Thoracic aorta (tissue), 2 donors: ENCODE measurements at places on chromosomes 13 and 19.

DNA sequence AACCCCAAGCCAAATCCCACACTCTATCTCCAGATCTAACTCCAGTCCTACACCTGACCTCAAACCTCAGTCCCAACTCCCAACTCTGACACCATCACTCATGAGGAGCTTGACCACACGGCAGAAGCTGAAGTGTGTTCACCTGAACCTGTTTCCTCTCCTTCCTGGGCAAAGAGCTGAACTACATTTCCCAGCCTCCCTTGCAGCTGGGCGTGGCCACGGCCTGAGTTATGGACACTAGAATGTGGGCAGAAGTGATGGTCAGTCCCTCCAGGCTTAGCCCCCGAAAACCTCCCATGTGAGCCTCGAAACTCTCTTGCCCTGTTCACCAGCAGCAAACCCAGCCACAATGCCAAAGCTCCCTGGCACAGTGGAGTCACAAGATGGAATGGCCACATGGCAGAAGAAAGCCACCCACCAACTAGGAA, 19.5 kb upstream of the MEIS3 start:
- no peak for DNase-seq

DNA sequence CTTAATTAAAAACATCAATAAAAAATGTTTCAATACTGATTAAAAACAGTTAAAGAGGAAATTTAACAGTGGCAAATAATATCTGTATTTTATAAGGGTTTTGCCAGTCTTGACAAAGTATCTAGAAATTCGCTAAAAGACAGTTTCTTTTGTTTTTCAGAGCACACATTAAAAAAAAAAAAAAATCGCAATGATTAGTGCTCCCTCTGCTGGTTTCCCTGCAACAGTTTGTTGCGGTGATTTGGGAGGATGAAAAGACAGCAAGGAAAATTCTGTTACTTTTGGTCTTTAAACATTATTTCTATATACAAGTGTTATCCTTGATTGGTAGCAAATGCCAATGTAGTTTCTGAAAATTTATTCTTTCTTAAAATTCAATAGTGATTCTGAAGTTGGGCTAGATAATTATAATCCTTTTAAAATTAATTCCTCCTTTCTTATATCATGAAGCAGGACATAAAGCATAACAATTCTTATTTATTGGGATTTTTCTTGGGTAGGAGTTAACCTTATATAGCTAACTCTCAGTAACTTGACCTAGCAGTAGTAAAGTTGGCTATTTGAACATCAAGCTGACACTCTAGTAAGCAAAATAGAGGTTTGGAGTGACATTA, 23.1 kb upstream of the SPRY2 start:
- DNase-seq = no peak

GRCh38 chr13:20544201-20544923, 18.7 kb upstream of the CRYL1 start:
- DNase-seq = no peak

GRCh38 chr19:46608581-46609345, 7.6 kb downstream of the CALM3 start:
- no peak for DNase-seq

GRCh38 chr13:70630247-70630646, 522.0 kb upstream of the KLHL1 start:
- DNase-seq = no peak

DNA sequence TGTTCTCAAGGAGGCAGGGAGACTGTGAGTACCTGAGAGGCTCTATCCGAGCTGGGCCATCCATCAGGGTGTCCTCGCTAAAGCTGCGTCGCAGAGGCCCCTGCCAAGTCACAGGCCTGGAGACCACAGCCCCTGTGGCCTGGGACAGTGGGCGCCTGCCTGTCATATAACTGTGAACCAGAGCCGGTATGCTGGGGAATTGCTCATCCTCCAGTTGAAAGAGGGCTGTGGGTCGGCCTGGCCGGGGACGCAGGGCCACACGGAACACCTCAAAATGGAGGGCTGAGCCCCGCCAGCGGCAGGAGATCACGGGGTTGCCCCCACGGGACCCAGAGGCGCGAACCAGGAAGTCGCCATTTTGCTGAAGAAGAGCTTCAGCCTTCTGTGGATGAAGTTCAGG, 6.6 kb downstream of the SH2D3A start:
- DNase-seq = no peak

DNA sequence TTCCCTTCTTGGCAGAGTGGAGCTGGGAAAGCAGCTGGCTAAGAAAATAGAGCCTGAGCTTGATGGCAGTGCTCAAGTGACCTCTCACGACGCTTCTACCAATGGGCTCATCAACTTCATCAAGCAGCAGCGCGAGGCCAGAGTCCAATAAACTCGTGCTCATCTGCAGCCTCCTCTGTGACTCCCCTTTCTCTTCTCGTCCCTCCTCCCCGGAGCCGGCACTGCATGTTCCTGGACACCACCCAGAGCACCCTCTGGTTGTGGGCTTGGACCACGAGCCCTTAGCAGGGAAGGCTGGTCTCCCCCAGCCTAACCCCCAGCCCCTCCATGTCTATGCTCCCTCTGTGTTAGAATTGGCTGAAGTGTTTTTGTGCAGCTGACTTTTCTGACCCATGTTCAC, 4.3 kb upstream of the PDCD2L start:
- DNase-seq = no peak

GRCh38 chr13:93296584-93296983, 70.0 kb downstream of the GPC6 start:
- no peak for DNase-seq

GRCh38 chr13:33194820-33195692, 90.5 kb downstream of the STARD13 start:
- peak; percentile 29 for DNase-seq

- no peak for DNase-seq
These were observed 93.3 kb upstream of the USP29 start for GRCh38 chr19:57026476-57026875.
